ENCODE measurements at places on chromosomes 5 and 9. TPM values are rescaled to one million over a fixed set of nuclear protein-coding genes. Genes with fewer than 3 reads are reported as not detected.

DNA sequence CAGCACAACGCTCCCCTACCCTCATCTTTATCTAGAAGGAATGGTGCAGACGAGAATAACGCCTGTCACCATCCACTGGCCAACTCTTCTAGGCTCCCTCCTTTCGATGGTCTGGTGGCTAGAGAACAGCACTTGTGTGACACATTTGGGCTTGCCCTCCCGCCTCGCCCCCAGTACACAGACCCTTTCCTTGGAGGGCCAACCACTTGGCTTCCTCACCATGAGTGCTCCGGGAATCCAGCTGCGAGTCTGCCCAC lies 1.4 kb downstream of the GNAQ start:
- no peak for DNase-seq

IFT74 gene
- polyA plus RNA-seq, result 4.3 TPM

DNA sequence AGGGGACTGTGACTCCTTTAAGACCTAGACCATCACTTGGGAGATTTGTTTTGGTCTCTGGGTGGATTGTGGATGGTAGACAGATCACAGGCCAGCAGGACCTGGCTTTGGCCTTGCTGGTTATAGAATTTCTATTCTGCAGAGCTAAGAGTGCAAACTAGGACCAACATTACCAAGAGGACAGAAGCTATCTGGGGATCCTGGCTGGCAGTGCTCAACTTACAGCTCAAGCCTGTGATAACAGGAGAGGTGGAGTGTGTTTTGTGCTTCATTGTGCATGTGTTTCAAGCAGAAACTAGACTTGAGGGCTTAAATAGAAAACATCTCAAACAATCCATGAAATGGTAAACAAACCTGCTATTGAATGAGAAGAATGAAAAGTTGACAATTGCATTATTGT lies 106.7 kb downstream of the ZNF462 start:
- no peak for DNase-seq

GRCh38 chr9:104556830-104557634 lies 11.9 kb upstream of the OR13C8 start:
- no peak for DNase-seq

- DNase-seq, result no peak
Measured at GRCh38 chr9:4603830-4604229, 58.3 kb upstream of the PLPP6 start.

MED22 gene
- 5.2 TPM for polyA plus RNA-seq

DNA sequence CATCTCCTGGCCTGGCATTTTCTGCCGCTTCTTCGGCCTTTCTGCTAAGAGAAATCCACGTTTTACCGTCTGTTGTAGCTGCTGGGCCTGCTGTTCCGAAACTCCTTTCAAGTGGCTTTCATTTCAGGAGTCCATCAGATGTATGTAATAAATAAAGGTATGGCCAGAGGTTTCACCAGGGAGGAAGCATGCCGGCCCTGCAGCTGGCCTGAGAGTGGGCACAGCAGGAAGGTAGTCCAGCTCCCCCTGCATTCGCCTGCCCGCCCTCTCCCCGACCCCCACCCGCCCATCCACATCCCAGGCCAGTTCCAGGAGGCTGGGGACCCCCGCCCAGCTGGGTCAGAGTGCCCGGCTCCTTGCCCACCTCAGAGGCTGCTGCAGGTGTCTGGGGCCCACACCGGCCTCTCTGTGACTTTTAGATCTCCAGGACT lies 46.4 kb upstream of the EXOC3 start:
- no peak for DNase-seq

DNA sequence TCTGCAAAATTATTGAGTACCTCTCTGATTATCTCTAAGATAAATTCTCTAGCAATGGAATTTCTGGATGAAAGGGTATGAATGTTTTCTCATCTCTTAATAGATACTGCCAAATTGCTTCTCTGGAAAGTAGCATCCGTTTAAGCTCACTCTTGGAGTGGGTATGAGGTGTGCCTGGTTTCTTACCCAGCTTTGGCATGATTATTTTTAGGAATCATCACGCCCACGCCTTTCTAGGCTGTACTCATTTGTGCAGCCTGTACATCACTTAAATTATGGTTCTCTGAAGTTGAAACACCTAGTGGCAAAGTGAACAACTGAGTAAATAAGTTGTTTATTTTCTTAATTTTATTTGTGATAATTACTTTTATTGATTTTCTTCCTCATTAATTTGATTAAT lies 156.5 kb upstream of the IL12B start:
- no peak for DNase-seq

DNA sequence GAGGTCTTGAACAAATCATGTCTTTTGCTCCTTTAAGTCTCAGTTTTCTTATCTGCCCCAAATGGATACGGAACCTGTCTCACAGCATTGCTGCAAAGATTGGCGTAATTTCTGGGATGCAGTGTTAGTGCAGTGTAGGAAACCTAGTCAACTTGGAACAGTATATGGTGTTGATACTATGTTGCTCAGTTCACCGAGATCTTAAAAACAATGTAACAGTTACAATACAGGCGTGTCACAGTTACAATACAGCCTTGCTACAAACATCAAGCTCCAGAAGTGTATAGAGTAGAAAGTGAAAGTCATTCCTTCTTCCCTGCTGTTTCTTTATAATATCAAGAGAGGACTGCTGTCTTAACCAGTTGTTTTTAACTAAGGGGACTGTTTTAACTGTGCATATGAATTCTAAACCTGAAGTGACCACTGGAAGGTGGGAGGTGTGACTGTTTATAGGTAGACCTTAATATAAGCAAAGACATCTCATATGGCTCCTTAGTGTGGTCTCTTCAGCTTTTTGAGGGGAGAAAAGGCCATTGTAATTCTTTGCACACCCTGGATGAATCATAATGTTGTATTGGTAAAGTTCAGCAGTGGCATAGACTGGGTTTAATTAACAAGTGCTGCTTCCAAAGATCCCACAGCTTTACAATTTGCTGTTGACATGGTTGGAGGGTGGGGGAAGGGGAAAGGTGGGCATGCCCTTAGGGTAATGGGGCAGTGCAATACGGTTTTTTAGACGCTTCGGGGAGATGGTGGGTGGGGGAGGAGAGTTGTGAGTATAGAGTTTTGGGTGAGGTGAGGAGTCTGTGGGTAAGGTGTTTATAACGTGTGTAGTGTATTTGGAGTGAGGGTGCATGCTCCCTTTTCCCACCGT lies 12.9 kb downstream of the PRRC2B start:
- DNase-seq, result peak; percentile 73

TRIP13 gene
- polyA plus RNA-seq, result 2.1 TPM

DNA sequence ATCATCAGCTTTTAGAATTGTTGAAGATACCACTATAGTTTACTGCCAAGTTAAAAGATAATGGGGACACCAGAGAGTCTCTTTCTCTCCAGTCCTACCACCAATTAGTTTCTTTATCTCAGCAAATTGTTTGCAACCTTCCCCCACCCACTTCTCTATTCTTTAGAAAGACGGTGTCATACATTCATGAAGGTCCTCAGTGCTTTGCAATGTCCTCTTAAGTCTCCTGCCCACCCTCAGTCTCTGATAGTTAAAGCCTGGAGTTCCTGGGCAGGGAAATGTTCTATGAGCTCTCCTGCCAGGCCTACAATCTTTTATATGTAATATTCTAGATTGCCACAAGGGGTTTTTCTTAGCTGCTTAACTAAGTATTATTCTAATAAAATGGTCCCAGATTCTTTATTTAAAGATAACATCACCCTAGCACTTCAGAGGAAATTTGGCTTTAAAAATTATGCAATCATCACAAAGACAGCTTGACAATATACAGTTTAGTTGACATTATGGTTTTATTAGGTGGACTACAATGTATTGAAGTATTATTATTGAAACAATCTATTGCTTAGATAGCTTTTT lies 509.2 kb downstream of the CSNK1G3 start:
- DNase-seq, result no peak

GRCh38 chr5:33423018-33423630 lies 17.6 kb upstream of the TARS1 start:
- DNase-seq, result no peak

DNA sequence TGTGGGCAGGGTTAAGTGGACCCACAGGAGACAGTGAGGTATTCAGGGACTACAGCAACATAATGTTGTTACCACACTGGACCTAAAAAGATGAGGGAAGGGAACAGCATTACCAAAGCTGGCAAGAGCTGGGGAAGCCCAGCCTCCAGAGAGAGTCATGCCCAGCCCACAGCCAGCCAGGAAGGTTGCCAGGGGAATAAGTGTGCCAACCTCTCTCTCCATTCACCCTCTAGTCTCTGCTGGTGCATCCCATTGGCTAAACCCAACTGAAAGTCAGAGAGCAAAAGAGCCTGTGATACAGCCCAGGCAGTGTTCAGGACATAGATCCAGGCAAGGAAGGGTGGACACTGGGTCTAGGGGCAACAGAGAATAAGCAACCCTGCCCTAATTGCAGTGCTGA lies 35.8 kb upstream of the AFAP1L1 start:
- no peak for DNase-seq

DNA sequence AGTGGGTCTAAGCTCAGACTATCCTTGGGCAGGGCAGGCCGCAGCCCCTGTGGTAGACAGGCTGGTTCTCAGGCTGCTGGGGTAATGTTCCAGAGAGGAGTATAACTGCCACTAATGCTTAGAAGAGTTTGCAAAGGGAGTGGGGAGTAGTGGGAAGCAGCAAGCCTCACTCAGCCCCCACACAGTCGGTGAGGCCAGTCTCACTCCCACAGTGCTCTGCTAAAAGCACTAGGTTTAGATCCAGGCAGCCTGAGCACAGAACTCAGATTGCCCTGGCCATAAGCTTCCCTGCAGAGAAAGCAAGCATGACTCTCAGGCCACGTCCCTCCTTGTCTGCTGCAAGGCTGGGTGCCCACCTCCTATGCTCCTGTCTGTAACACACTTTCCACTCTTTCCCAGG lies 69.4 kb upstream of the HCN1 start:
- DNase-seq, result no peak

TSSK1B gene
- not detected for polyA plus RNA-seq

PRR7 gene
- 17.5 TPM for polyA plus RNA-seq

- DNase-seq, result no peak
Measured at GRCh38 chr5:146699664-146700418, 178.7 kb downstream of the PPP2R2B start.

NEUROG1 gene
- polyA plus RNA-seq, result not detected

DNA sequence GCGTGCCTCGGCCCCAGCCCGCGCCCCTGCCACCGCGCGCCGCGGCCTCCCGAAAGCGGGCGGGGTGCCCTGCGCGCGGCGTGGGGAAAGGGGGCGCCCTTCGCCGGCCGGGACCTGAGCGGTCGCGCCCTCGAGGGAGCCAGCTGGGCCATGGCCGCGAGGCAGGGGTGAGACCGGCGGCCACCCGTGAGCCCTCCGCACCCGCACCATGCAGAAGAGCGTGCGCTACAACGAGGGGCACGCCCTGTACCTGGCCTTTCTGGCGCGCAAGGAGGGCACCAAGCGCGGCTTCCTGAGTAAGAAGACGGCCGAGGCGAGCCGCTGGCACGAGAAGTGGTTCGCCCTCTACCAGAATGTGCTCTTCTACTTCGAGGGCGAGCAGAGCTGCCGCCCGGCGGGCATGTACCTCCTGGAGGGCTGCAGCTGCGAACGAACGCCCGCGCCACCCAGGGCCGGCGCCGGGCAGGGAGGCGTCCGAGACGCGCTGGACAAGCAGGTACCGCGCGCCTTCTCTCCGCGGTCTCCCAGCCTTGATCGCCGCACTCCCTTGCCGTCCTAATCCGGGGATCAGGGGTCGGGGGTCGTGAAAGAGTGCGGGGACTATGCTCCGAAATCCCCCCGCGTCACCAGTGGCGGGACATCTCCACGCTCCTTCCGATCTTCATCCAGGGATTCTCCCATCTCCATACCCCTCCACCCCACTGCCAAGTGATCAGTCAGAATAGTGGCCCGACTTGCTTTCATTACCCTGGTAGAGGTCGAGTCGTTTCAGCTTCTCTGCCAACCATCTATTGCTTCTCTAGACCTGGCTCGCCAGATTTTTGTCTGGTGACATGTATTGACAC lies 590 bp downstream of the RASGRF2 start:
- peak; percentile 32 for DNase-seq

TAF1L gene
- polyA plus RNA-seq, result not detected

PCDHGB3 gene
- polyA plus RNA-seq, result not detected

DNA sequence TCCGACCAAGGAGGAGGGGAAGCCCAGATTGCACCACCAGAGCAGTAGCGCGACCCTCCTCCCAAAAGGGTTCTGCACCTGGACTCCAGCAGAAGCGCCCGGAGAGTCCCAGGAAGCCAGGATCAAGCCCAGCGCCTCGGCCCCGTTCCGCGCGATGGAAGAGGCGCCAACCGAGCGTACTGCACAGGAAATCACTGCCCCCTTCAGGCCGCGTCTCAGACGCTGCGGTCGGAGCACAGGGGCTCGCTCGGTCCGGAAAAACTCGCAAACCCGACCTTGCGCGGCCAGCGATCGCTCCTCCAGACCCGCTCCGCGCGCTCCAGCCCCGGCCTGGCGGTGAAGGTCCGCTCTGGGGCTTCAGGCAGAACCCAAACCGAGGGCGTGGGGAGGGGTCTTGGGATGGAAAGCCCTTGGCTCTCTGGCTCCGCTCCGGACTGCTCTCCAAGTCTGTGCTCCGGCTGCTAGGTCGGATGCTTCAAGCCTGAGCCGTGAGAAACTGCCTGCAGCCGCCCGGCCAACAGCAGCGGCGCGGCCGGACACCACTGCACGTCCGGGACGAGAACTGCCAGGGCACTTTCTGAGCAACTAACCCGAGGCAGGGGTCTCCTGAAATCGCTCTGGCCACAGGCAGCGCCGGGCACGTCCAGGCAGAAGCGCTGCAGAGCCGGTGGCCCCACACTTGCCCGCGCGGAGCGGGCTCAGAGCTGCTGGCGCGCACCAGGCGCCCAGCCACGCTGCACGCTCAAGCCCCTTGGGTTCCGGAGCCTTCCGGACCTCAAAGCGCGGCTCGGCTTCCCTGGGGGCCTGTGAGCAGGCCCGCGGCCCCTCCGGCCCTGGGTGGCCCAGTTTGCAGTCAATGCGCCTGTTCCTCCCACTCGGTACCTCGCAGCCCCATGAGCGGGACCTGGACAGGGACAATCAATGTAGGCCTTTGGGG lies 1.3 kb downstream of the GABBR2 start:
- no peak for DNase-seq

DNA sequence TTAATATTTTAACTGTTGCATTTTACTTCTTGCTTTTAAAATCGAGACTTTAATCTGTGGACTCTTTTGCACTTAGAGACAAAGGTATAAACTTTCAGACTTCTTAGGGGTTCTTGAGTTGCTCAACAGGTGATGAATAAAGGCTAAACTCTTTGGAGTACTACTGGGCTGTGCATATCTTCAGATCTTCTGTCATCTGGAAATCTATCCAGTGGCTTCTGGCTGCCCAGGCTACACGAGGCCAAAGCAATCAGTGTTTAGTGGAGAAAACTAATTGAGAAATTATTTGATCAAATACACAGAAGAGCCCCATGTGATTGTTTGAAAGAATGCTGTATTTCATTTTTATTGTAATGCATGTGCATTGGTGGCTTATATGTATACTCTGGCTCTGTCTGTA lies 146.1 kb downstream of the PBX3 start:
- DNase-seq, result no peak

ENTPD8 gene
- polyA plus RNA-seq, result not detected

- DNase-seq, result no peak
Measured at GRCh38 chr5:146388386-146388785, 49.7 kb downstream of the POU4F3 start.

PCDH12 gene
- 0.18 TPM for polyA plus RNA-seq

PLCXD3 gene
- not detected for polyA plus RNA-seq

GRCh38 chr9:87271696-87272477 lies 225.8 kb upstream of the DAPK1 start:
- DNase-seq, result peak; percentile 48

Data from immature natural killer cell (primary cell).